Posterior vena cava (tissue), 2 donors: ENCODE measurements at places on chromosomes 13 and 19. TPM values are rescaled to one million over a fixed set of nuclear protein-coding genes. Genes with fewer than 3 reads are reported as not detected.

Gene CBY2
- not detected for total RNA-seq

Gene SLAIN1
- 6.4 TPM for total RNA-seq

Gene TYROBP
- 58.8 TPM for total RNA-seq

Gene CFAP97D2
- total RNA-seq = not detected

Gene SBK2
- total RNA-seq = not detected

Gene OR7C2
- total RNA-seq = not detected

Gene VSTM2B
- not detected for total RNA-seq

Gene SIGLEC12
- total RNA-seq = 0.42 TPM

Gene PLPPR2
- total RNA-seq = 40.2 TPM

Gene TMEM86B
- 1.6 TPM for total RNA-seq

Gene SLC5A5
- total RNA-seq = not detected

Gene C19orf38
- 2.0 TPM for total RNA-seq
